Stimulated activated CD4-positive, alpha-beta T cell treated with anti-CD3 and anti-CD28 coated beads, Interleukin-1b, Interleukin-23, amount 100 ng/mL, for 48 hours (primary cell): ENCODE measurements at places on chromosomes 1 and 21.

DNA sequence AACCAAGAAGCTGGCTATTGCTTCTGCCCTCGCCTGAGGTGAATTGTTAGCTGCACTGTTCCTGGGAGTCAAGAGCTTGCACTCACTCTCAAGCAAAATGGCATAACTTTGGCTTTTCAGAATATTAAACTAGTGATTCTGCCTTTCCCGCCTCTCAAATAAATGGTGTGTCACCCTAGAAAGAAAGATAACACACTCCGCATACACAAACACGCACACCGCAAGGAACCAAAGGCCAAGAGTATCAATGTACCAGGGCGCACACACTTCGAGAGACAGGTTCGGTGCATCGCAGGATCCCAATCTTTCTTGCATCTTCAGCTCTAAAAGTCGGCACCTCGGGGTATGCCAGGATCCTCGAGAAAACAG, 470 bp upstream of the RTCA start:
- peak; percentile 13 for DNase-seq

- no peak for DNase-seq
These were observed 52.3 kb downstream of the GALNT2 start for GRCh38 chr1:230119340-230119739.

DNA sequence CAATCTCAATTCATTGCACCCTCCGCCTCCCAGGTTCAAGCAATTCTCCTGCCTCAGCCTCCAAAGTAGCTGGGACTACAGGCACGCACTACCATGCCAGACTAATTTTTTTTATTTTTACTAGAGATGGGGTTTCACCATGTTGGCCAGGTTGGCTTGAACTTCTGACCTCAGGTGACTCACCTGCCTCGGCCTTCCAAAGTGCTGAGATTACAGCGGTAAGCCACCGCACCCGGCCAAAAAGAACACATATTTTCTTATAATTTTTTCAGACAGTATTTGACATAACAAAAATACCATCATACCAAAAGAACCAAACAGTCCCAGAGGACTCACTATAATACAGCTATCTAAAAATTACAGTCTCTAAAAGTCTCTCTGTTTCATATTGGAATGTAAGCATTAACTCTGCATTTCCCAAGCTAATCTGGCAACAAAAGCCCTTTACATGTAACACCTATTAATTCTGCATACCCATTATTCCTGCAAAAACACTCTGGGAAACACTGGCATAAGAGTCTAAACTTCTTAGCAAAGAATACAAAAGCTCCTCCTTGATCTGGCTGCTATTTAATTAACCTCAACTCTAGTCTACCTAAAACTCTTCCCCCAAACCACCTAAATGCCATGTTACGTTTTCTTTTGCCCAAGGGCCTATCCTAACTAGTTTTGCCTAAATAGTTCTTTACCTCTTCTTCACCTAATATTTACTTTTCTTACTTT, 26.9 kb downstream of the WDR26 start:
- DNase-seq = no peak

DNA sequence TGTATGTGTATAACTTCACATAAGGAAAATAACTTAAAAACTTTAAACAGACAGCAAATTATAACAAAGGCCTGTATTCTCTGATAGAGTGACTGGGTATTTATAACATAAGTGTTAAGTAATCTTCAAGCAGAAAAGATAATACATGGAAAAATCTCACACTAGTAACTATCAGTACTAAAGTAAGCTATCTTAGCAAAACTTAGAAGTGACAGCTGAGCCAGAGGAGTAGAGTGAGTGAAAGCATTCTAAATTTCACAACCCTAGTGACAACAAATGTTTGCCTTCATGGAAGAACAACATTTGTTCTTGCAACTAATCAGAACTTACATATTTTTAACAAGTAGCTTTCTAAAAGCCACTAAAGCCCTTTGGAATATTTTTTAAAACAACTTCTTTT, 74.5 kb upstream of the B3GALT2 start:
- no peak for DNase-seq

GRCh38 chr1:243903895-243904294, 53.9 kb upstream of the AKT3 start:
- no peak for DNase-seq

GRCh38 chr1:203870245-203870644, 8.8 kb downstream of the SNRPE start:
- DNase-seq = no peak

DNA sequence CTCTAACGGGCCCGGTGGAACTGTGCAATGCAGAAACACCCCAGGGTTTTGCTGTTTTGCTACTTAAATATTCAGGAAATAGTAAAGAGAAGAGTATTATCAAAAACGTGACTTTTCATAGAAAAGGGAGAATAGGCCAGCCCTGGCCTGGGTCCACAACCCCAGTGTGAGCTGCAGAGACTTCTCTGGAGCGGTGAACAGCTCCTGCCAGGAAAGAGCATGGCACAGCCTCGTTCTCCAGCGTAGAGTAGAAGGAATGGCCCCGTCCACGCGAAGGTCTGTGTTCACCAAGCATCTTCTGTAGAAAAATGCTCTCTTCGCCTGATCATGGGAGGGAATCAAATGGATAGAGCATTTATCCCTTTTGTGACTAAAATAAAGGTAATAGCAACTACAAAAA, 51.4 kb downstream of the PDE9A start:
- DNase-seq = no peak

DNA sequence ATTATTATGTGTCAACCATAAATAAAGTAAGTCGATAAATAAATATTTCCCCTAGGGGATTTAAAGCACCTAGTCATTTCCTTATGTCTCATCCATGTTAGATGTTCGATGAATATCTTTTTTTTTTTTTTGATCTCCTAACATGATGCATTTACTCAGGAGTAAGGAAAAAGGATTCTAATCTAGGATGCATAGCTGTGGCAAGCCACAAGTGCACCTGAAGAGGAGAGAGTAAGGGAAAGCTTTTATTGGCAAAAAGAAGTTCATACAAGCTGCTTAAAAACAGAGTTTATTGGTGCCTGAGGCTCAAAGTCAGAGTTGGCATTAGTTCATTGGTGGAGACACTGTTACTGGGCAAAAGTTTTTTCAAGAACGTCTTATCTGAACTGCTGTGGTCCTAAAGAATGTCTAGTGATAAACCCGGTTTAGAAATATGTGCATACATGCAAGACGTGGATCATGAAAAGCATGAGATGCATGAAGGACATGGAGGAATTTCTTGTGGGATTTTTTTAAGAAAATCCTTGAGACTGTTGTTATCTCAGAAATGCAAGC, 51.7 kb downstream of the SWT1 start:
- DNase-seq = no peak

DNA sequence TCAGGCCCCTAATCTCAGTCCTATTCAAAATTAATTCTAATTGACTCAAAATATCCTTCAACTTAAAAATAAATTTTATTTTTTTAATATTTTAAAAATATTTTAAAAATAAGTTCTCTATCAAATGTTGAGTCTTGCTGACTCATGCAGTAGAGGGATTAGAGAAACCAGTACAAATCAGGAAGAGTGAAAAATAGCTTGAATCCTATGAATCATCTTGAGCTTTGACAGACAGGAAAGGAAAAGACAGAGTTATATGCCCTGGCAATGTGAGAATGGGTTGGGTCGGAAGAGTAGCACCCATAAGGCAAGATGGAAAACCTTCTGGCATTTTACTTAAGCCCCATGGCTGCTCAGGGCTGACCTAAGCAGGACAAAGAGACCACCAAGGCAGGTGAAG, 346.6 kb upstream of the RUNX1 start:
- no peak for DNase-seq

GRCh38 chr1:205668951-205669340, 11.4 kb downstream of the SLC45A3 start:
- no peak for DNase-seq

GRCh38 chr1:1437904-1438376, 2.5 kb downstream of the VWA1 start:
- DNase-seq = no peak

- DNase-seq = no peak
These were observed 109.8 kb downstream of the JAK1 start for GRCh38 chr1:64856553-64856952.

- DNase-seq = no peak
These were observed 55.9 kb downstream of the CAMSAP2 start for GRCh38 chr1:200794506-200795065.

DNA sequence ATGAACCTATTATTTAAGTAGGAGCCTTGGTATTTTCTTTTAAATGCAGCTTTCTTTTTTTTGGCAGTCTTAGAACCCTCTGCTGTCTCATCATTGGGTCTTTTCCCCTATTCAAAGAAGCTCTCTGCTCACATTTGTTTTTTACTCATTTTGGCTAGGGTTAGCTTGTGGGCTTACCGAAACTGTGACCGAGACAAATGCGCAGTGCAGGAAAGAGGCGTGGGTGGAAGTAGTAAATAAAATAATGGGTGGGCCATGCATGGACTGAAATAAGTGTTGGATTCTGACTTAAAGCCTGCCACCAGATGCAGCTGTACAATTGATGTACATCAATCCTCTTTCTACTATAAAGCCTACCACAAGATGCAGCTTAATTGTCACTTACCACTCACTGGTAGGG, 14.7 kb downstream of the XPR1 start:
- no peak for DNase-seq

GRCh38 chr1:240244968-240245628, 153.4 kb downstream of the FMN2 start:
- DNase-seq = no peak

GRCh38 chr1:29785137-29785527, 548.8 kb downstream of the PTPRU start:
- no peak for DNase-seq

DNA sequence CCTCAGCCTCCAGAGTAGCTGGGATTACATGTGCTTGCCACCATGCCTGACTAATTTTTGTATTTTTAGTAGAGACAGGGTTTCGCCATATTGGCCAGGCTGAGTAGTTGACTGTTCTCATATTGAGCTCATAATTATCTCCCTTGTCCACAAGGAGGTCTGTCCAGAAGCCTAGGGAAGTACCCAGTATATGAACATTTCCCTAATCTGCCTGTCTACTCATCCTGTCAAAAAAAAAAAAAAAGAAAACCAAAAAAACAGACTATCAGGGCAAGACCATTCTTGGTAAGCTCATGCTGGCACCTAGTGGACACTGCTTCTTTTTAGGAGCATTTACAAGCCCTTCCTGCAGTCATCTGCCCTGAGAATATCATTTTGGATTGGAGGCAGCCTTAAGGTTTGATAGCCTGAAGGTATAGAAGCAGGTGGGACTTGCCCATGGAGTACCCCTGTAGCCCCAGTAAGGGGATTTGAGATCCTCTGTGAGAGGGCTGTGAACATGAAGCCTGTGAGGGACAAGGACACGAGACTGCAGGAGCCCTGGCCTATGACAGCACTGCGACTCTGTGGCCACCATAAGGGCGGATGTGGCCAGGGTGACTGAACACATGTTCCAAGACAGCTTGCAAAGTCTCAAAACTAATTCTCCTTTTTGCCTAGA, 10.8 kb upstream of the DUSP12 start:
- DNase-seq = peak; percentile 42

GRCh38 chr1:48062353-48062752, 65.2 kb upstream of the TRABD2B start:
- no peak for DNase-seq

DNA sequence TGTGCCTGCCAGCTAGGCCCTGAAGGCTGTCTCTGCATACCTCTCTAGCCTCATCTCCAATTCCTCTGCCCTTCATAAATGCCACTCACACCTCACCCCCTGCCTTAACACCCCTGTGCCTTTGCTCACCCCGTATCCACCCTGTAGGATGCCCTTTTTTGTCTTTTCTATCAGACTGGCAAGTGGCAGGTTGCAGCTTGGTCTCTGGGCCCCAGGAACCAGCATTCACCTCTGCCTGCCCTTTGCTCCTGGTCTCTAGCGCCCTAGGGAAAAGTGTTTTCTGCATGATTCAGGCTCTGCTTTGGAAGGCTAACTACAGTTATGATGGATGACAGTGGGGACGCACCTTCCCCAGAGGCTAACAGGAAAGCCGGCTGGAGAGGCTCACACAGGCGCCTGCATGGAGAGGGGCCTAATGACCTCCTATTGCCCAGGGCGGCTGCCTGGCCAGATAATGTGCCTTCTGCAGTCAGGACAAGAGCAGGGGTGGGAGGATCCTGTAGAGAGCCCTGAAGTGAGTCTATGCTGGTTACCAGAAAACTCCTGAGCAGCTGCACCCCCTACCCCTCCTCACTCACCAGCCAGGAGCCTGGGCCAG, 11.2 kb downstream of the KANK4 start:
- no peak for DNase-seq

GRCh38 chr1:228752258-228752657, 17.0 kb downstream of the RHOU start:
- DNase-seq = no peak

GRCh38 chr1:201554190-201554600, 15.3 kb downstream of the NAV1 start:
- no peak for DNase-seq

DNA sequence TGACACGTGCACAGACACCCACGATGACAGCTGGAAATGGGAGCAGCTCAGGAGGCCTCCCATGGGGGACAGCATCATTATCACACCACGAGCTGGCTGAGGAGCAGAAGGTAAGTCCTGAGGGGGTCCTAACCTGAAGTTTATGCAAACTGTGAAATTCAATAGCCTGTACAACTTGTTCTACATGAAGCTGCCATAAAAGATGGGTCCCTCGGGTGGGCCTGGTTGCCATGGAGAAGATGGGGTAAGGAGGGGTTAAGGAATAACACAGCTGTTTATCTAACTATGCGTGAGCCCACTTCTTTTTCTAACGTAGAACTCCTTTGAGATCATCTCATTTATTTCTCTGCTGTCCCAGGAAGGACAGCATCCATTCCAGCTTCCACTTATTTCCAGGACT, 163.4 kb upstream of the CD34 start:
- DNase-seq = no peak

DNA sequence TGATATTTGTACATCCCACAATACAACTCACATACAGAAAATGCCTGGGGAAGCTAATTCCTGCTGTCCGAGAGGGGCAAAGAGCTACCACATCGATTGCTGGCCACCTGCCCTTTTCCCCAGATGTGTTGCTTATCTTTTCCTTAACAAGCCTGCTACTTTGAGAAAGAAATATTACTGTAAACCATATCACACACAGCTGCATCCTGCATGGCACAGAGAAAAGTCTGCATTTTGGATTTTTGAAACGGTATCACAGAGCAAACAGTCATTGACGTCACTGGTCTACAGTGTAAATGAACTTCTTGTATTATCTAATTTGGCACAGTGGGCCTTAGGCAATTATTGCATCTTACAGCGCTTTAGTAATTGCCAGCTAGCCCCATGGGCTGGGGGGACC, 164.7 kb downstream of the CLIC6 start:
- no peak for DNase-seq

DNA sequence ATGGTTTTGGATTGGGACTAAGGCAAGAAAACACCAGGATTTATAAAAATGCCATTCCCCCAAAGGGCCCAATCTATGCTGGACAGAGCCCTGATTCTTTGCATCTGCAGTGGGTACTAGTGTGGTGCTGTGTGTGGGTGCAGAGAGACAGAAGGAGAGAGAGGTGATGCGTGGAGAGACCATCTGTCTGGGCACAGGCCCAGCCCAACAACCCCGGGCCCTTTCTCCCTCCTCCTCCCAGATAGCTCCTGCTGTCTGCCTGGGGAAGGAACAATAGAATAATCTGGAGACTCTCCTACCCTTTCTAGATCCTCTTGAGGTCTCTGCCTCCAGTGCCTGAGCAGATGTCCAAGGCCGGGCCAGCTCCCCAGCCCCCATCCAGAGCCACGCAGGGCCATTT, 15.1 kb downstream of the KIAA1614 start:
- no peak for DNase-seq
